ENCODE measurements at places on chromosomes 16 and 17.

- DNase-seq, result no peak
These were observed 12.2 kb upstream of the VAT1L start for GRCh38 chr16:77775911-77776909.

DNA sequence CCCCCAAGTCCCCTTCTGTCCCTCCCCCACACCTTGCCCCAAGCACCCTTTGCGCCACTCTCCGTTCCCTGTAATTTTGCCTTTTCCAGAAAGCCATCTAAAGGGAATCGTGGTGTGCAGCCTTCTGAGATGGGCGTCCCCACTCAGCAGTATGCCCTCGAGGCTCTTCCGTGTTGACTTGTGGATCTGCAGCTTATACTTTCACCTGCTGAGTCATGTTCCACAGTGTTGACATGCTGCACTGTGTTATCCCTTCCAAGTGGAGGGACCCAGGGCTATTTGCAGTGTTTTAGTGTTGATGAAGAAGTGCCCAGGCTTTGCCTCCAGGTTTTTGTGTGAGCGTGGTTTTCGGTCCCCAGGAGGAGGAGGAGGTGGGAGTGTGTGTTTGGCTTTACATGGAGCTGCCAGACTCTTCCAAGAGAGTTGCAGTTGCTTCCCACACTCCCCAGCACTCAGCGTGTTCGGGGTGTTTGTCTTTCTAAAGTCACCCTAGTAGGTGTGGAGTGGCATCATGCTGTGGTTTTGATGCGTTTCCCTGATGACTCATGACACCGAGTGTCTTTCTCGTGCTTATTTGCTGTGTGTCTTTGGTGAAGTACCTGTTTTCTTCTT lies 32.1 kb upstream of the JPT2 start:
- no peak for DNase-seq

GRCh38 chr16:19135201-19135842 lies 21.6 kb downstream of the ITPRIPL2 start:
- DNase-seq, result no peak

DNA sequence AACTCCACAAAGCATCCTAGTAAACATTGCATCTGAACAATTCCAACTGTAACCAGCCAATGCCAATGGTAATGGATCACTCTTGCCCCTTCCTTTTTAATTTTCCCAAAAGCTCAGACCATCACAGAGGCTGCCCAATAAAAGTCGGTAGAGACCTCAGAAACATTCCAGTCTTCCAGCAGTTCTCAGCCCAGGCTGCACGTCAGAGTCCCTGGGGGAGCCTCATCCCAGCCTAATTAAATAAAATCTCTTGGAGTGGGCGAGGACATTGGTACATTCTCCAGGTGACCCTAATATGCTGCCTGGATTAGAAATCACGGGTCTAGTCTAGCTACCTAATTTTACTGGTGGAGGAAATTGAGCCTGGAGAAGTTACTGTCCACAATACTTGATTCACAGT lies 117.1 kb upstream of the MYOCD start:
- no peak for DNase-seq

- no peak for DNase-seq
These were observed 316.1 kb downstream of the PHKB start for GRCh38 chr16:47777220-47777619.

DNA sequence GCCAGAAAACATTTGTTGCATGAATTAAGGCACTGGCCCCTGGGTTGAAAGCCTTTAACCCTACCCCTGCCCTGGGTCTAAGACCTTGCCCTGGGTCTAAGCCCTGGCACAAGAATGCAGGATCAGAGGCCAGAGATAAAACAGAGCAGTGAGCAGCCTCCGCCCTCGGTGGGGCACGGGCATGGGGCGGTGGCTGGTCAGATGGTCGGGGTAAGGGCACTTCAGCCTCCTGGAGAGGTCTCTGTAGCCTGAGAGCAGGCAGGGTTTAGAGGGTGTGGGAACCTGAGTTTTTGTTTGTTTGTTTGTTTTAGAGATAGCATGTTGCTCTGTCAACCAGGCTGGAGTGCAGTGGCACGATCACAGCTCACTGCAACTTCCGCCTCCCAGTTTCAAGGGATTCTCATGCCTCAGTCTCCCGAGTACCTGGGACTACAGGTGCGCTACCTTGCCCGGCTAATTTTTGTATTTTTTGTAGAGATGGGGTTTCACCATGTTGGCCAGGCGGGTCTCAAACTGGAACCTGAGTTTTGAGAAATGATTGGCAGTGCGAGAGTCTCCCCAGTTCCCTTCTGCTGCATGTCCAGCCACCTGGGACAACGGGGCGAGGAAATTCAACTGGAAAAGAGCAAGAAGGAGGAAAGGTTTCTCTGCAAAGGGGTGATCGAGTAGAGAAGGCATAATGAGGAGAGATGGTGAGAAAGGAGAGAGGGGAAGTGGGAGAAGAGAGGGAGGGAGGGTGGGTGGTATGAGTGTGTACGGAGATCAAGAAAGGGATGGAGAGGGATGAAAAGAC lies 27.7 kb downstream of the TNS4 start:
- DNase-seq, result no peak

- DNase-seq, result no peak
These were observed 4.2 kb downstream of the CES1 start for GRCh38 chr16:55828680-55829079.

GRCh38 chr16:88706965-88707826 lies 893 bp downstream of the CTU2 start:
- peak; percentile 5 for DNase-seq

DNA sequence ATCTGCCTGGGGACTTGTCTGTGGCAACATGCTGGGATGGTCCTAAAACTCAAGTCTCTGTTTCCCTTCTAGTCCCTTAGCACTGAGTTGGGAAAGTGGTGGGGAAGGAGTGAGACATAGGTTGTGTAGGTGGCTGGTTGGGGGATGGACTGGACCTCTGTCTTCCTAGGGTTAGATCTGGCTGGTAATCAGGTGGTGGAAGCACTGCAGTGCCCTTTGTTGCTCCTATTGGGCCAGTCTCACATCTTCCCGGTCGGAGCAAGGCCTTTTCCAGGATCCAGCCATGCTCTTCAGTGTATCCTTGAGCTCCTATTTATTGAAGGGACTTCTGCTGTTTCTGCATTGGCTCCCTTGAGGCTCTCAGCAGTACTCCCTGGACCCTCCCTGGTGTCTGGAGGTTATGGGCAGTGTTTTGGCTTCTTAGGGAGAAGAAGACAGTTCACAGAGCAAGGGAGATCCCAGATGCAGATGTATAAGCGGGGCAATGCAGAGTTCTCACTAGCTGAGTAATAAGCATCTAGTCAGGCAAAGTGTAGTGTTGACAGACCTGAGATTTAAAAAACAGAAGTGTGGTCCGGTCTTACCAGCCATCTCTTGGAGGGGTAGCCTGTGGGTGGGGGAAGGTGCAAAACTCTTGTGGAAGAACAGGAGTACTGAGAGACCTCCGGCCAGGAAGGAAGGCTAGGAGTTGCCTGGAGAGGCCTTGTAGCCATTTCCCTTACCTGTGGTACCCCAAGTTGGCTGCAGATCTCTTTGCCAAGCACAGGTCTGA lies 1.3 kb upstream of the NUTF2 start:
- no peak for DNase-seq

GRCh38 chr16:31271621-31272190 lies 11.9 kb downstream of the ITGAM start:
- DNase-seq, result no peak

- no peak for DNase-seq
These were observed 6.4 kb downstream of the ST6GALNAC2 start for GRCh38 chr17:76579281-76579680.

- DNase-seq, result no peak
These were observed 145.8 kb downstream of the CYLD start for GRCh38 chr16:50887500-50888298.

GRCh38 chr16:81905277-81905676 lies 106.0 kb downstream of the SDR42E1 start:
- no peak for DNase-seq

GRCh38 chr17:79842136-79842655 lies 3.0 kb upstream of the CBX4 start:
- DNase-seq, result no peak

- no peak for DNase-seq
These were observed 453.3 kb downstream of the XYLT1 start for GRCh38 chr16:17017442-17017841.

DNA sequence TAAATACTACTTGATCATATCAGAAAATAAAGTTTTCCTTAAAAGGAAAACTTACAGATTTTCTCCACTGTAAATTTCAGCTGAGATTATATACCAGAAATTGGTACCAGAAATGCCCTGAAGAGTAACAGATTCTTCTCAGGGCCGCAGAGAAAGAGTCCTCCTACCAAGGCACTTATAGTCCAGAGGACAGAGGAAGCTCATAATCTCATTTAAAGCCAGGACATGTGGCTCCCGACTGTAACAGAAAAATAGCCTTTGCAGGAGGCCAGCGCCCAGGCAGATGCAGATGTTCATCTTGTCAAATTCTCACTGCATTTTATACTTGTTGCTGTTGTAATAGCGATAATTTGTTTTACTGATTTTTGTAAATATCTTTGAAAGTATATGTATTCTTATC lies 43.7 kb downstream of the TNRC6C start:
- no peak for DNase-seq

- no peak for DNase-seq
These were observed 56.9 kb upstream of the DOC2B start for GRCh38 chr17:238071-238963.

GRCh38 chr17:81470944-81471817 lies 41.4 kb downstream of the ACTG1 start:
- DNase-seq, result no peak

DNA sequence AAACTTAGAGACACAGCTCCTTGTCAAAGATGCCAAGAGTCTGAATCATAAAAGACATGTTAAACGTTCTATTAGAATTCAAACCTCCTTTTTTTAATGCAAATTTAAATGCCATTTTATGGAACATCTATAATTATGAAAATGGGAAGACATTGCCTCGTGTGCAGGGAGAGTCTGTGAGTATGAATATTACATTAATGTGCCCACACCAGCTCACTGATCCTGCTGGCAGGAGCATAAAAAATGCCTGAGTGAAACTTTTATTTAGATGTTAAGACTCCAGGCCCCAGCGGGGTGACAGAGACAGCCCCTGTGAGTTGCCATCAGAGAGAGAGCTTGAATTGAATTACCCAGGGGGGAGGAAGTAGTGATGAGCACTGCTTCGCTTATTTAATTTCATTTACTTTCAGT lies 84.8 kb downstream of the SNX11 start:
- no peak for DNase-seq

DNA sequence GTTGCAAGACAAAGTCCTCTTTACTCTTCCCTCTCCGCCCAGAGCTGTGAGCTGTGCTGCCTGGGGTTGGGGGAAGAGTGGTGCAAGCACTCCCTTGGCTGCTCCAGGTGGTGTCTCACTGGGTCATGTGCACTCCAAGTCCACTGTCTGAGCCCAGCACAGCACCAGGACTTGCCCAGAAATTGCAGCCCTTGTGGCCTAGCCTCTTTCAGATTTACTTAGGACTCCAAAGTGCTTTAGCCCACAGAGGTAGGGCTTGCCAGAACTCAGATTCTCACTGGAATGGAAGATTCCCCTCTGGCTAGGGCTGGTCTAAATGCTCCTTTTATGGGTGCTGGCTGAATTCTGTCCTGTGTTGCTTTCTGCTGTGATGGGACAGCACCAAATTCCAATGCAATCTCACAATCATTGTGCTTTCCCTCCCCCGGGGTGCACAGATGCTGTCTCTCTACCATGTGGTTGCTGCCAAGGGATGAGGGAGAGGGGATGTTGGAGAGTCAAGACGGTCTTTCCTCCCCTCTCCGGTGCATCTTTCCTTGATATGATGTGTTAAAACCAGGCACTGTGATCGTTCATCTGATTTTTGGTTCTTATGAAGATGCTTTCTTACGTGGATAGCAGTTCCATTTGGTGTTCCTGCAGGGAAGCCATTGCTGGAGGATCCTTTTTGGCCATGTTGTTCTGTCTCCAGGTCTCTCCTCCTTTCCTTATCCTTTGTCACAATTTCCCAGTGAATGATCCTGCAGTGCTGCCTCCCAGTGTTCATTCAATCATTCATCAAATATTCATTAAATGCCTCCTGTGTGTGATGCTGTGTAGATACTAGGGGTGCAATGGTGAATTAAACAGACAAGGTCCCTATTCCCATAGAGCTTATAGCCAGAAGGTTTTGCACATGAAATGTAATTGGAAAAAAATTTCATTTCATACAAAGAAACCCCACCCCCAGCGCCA lies 216.3 kb downstream of the SPECC1 start:
- no peak for DNase-seq

- DNase-seq, result no peak
These were observed 16.6 kb downstream of the GP2 start for GRCh38 chr16:20310421-20311395.

GRCh38 chr16:51154271-51155171 lies 3.5 kb upstream of the SALL1 start:
- DNase-seq, result no peak

DNA sequence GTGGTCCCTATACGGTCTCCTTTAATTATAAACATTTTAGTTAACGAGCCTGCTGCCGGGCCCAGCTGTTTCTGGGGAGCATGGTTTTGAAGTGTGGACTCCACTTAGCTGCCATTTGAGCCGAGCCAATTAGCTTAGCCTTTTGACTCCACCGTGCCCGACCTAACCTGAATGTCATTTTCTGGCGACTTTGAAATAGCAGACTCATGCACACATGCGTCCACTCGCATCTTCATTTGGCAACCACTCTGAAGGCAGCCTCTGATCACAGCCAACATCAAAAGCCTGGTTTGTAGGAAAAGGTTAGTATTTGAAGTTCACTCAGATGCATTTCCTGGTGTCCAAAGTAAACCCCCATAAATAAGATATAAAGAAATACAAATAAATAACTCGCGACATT lies 16.8 kb downstream of the AXIN2 start:
- no peak for DNase-seq

- no peak for DNase-seq
These were observed 13.9 kb downstream of the CD300A start for GRCh38 chr17:74480290-74480689.

GRCh38 chr17:39617446-39618245 lies 9.1 kb upstream of the PPP1R1B start:
- DNase-seq, result peak; percentile 34

GRCh38 chr17:7045492-7046126 lies 1.7 kb upstream of the SLC16A11 start:
- DNase-seq, result peak; percentile 78

GRCh38 chr17:18314059-18314730 lies 599 bp downstream of the TOP3A start:
- peak; percentile 9 for DNase-seq

DNA sequence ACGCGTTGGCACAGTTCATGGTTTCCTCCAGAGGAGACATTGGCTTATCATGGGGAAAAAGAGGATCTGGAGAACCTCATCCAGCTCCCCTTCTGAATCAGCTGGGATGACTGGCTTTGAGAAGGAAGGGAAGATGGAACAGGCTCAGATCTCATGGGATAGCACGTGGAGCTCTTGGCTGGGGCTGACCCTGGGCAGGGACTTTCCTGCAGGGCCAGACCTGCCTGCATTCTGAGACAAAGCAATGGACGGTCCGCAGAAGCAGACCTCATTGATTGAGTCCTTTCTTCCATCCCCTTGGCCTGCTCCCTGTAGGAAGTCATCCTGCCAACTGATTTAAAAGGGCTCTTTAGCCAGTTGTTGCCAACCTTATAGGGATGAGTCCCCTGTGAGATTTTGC lies 26.2 kb downstream of the PLCD3 start:
- no peak for DNase-seq

All from kidney glomerular epithelial cell (primary cell).